Muscle of back (tissue), 13 donors: ENCODE measurements at places on chromosomes 12 and 14.

GRCh38 chr12:106251631-106252455 is 4.0 kb upstream of the CKAP4 start:
- DNase-seq, result no peak

- no peak for DNase-seq
These were observed 59.7 kb downstream of the TRPV4 start for GRCh38 chr12:109773384-109774011.

DNA sequence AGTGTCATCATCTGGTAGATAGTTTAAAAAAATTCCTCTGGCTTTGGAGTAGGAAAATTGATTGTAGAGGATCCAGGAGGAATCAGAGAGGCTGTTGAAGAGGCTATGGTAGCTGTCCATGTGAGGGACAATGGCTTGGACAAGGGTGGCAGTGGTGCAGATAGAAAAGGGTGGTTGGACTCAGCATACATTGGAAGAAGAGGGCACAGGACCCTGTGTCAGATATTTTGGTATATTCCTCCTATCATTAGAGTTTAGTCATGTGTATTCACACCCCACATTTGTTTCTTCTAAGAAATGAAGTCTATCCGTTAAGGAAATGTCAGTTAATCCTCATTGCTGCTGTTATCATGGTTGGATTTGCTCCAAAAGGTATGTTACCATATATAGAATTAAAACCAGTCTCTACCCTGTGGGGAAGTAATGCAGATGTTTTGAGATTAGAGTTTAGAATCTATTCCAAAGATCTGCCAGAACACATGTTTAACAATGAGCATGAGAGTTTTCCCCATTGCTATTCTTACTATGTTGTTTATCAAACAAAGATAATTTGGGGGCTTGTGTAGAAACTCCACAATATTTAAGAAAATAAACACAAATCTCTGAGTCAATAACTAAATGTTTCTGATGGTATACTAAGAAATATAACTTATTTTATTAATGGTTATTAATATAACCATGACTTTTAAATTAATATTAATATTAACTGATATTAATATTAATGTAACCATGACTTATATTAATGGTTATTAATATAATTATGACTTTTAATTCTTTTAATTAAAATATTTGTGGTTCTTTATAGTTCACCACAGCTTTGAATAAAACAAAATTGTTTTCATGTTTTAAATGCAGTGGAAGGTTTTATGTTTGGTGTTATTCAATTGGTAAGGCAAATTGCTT is 80.9 kb downstream of the CRADD start:
- DNase-seq, result no peak

DNA sequence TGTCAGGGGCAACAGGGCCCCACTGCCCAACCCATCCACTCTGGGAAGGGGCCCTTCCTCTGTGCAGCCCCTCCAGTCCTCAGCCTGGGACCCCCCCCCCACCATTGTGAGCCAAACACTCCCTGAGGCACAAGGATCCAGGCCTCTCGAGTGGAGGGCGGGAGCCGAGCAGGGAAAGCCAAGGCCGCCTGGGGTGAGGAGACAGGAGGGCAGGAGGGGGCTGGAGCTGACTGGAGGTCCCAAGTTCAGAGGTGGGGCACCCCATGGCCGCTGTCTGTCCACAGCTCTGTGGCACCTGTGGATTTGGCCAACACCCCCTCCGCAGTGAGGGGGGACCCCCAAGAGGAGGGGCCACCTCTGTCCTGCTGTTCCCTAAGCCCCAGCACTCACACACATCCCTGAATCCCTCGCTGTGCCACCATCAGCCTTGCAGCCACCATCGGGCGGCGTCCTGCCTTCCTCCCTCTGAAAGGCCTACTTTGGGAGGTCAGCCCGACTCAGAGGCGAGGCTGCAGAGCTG is 25.4 kb upstream of the C14orf180 start:
- DNase-seq, result no peak

DNA sequence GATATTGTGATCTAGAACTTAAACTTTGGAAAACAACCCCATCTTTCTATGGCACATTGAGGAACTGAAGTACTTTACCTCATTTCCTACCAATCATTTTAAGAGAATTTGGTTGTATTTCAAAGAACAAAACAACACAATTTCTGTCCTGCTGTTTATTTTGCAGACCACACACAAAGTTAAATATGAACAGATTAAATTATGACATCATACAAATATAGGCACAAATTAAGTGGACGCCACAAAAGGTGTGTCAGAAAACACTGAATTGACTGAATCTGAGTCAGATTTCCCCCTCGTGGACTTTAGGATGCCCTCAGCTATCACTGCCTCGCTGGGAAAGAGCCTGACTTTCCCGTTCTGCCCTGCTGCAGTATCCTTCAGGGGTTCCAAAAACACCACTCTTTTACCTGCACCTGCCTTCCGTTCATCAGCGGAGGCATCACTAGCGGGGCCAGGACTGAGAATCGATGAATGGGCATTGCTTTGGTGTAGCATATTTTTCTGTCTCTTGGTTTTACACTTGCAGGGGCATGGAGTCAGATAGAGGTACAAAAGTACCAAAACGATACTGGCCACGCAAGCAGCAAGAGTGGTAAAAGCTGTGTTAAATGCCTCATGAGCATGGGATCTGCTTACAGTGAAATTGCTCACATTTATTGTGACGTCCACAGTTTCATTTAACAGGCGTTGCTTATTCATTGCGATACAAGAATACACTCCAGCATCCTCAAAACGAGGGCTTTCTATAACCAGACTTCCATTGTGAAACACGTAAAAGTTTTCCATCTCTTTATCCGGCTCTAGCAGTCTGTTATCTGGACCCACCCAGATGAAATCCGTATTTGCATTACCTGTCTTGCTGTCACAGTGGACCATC is 2.0 kb upstream of the PCED1B start:
- no peak for DNase-seq

GRCh38 chr12:124203176-124203575 is 91.7 kb upstream of the RFLNA start:
- no peak for DNase-seq

DNA sequence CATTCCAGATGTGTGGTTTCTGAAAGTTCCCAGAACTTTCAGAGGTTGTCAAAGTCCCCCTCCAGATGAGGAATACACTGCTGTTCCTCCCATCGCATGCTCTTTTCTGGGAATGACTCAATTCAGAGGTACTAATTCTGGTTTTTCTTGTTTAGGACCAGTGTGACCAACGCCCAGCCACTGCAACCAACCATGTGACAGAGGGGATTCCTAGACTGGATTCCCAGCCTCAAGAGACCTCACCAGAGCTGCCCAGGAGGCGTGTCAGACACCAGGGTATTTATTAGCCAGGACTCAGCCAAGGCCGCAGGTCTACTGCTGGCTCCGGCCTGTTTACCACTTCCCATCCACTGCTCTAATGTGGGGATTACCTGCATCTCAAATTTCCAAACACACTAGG is 24.2 kb downstream of the TRAFD1 start:
- DNase-seq, result no peak

- no peak for DNase-seq
These were observed 68.2 kb downstream of the E2F7 start for GRCh38 chr12:76997011-76997780.

- DNase-seq, result no peak
These were observed at the start of gene KIF5A for GRCh38 chr12:57549909-57550640. TSS of gene KIF5A (plus strand) at chr12:57550044. CDS start at chr12:57550272, 228 bp downstream.

- no peak for DNase-seq
These were observed 87.9 kb downstream of the GAS2L3 start for GRCh38 chr12:100661300-100661951.

- DNase-seq, result no peak
These were observed 54.4 kb downstream of the RIMBP2 start for GRCh38 chr12:130661486-130662255.

- peak; percentile 80 for DNase-seq
These were observed 64.2 kb upstream of the DICER1 start for GRCh38 chr14:95221531-95221930.
